Cortex of kidney (tissue), 1 donor: ENCODE measurements at places on chromosomes 7 and 10.

DNA sequence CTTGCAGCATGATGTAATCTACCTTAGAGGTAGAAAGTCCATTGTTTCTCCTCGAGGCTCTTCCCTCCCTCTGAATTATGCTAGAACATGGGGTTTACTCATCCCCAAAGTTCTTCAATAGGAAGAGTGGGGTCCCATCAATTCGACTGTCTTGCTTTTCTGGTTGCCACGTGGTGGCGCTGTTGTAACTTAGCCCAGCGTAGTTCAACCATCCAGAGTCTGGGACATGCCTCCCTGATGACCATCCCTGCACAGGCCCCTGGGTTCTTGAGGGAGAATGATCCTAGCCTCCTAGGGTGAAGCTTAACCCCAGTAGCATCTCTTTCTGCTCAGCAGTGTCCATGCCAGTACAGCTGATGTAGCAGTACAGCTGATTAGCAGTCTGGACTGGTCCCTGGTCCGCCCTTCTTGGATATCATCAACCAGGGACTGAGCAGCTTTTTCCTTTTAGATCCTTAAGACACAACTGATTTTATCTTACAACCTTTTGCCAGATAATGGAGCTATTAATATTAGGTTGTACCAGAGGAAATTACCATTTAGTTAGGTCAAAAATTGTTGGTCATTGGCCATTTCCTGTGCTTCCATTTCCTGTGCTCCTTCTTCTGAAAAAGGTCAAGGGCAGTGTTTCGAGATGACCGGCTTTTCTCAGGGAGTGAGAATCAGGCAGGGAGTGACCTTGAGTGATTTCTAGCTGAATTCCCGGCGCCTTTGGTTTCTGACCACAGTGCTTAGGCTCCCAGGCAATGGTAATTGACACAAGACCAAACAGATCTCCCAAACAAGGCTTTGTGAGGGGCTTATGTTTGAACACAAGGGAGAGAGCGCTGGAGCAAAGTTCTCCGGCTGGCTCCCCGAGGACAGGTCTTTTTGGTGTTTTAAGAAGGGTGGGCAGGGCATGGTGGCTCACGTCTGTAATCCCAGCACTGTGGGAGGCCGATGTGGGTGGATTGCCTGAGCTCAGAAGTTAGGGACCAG is 65.4 kb downstream of the TACC2 start:
- DNase-seq, result no peak

GRCh38 chr7:52799817-52800216 is 235.6 kb upstream of the POM121L12 start:
- no peak for DNase-seq

GRCh38 chr10:7085147-7085912 is 325.5 kb downstream of the SFMBT2 start:
- no peak for DNase-seq

- DNase-seq, result no peak
Measured at GRCh38 chr10:74917481-74918077, 91.2 kb downstream of the KAT6B start.

- DNase-seq, result no peak
Measured at GRCh38 chr7:32126843-32127242, 56.6 kb upstream of the PDE1C start.
